ENCODE measurements at places on chromosomes 13 and 19. TPM values are rescaled to one million over a fixed set of nuclear protein-coding genes. Genes with fewer than 3 reads are reported as not detected.

The CEACAM6 gene
- polyA plus RNA-seq: 0.07 TPM

The TEX26 gene
- polyA plus RNA-seq: 2.8 TPM

The SKA3 gene
- 12.3 TPM for polyA plus RNA-seq

The ZNF765 gene
- polyA plus RNA-seq: 15.7 TPM

The THSD1 gene
- 8.3 TPM for polyA plus RNA-seq

The TINCR gene
- 0.62 TPM for polyA plus RNA-seq

GRCh38 chr13:96218475-96218874 is 128.6 kb downstream of the HS6ST3 start:
- DNase-seq: no peak

GRCh38 chr13:30074431-30074830 is 224.0 kb upstream of the UBL3 start:
- DNase-seq: no peak

DNA sequence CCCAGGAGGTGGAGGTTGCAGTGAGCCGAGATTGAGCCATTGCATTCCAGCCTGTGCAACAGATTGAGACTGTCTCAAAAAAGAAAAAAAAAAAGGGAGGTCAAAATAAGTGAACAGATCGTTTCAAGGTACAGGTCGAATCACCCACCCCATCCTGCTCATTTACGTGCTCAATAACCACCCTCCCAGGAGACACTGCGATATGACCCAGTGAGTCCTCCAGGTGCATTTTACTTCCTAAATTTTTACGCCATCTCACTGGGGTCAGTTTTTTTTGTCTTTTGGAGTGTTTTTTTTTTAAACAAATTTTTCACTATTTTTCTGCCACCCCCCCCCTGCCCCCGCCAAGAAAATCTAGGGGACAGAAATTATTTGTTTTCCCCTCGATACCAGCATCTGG is 68.1 kb downstream of the ZNF486 start:
- no peak for DNase-seq

DNA sequence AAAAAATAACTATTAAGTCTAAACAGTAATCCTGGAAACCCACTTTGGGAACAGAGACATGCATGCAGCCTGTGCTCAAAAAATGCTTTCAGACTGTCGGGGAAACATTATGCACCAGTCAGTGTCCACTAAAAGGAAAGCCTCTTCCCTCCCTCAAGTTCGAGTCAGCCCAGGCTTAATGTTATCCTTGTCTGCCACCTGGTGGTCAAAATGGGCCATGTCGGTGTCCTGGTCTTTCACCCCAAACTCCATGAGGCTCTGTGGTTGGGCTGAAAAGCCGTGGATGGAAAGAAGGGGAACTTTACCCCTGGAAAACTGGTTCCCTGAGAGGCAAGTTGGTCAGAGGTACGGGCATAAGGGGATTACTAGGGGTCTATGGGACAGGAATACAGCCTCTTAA is 88.4 kb upstream of the ZNF492 start:
- DNase-seq: no peak

DNA sequence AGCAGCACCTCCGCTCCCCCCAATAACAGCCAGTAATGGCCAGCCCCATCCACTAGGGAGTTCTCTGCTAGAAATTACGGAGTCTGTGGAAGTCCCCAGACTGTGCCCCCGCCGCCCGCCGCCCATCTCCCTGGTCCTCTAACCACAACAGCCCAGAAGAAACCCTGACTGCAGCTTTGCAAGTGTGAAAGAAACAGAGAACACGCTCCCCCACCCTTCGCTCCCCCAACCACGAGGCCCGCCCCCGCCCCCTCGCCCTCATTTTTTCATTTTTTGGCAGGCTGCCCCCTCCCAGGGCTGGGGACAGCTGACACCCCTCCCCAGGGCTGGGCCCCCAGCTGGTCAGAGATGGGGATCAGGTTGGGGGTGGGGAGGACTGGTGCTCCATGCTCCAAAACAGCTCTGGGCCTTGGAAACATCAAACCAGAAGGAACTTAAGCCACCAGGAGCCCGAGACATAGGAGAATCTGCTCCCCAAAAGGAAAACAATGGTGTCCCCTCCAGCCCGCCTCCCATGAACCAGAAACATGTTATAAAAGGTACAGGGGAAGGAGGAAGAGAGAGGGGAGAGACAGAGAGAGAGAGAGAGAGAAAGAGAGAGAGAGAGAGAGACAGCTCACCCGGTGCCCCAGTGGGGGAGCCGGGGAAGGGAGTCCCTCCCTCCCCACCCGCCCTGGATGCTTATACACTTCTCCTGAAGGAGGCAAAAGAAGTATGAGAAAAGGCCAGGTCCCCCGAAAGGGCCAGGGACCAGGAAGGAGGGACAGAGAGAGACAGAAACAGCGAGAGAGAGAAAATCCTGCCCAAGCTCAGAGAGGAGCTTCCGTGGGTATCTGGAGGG is 29.8 kb upstream of the ASF1B start:
- DNase-seq: no peak

DNA sequence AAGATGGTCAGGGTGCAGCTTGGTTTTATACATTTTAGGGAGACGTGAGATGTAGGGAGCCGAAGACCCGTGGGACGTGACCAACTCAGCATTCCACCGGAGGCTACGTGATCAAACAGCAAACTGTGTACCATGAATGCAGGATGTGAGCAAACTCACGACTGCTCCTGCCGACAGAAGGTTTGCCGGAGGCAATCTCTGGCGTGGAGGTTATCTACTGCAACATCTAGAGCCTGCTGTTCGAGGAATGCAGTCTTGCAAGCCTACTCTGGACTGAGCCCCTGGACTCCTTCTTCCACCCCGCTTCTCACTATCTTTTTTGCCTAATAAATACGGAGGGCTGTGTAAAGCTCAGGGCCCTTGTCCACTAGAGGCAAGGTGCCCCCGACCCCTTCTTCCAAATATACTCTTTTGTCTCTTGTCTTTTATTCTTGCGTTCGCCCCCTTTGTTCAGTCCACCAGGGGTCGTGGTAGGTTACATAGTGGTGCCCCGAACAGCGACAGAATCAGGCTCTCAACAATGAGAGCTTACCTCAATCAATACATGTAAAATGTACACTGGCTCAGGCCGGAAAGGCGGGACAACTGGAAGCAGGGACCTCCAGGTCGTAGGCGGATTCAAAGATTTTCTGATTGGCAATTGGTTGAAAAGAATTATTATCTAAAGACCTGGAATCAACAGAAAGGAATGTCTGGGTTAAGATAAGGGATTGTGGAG is 8.9 kb upstream of the OR1I1 start:
- no peak for DNase-seq

DNA sequence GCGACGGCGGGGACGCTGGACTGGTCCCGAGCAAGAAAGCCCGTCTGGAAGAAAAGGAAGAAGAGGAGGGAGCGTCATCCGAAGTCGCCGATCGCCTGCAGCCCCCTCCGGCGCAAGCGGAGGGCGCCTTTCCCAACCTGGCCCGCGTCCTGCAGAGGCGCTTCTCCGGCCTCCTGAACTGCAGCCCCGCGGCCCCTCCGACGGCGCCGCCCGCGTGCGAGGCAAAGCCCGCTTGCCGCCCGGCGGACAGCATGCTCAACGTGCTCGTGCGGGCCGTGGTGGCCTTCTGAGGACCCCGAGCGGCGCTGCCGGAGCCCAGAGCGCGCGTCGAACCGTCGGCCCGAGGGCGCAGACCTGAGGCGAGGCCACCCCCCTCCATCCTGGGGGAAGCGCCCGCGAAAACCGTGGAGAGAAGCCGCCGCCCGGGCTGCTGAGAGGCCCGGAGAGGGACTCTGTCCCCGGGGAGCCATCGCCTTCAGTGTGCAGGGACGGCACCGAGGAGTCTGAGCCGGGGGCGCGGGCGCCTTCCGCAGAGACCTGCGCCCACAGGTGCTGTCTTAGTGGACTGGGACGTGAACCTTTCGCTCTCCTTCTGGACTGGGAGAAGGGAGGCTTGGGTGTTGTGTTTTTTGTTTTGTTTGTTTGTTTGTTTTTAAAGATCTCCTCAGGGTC is 3.5 kb downstream of the IER2 start:
- DNase-seq: no peak

- DNase-seq: no peak
Observed at GRCh38 chr13:96984051-96984508, 10.2 kb downstream of the OXGR1 start.

DNA sequence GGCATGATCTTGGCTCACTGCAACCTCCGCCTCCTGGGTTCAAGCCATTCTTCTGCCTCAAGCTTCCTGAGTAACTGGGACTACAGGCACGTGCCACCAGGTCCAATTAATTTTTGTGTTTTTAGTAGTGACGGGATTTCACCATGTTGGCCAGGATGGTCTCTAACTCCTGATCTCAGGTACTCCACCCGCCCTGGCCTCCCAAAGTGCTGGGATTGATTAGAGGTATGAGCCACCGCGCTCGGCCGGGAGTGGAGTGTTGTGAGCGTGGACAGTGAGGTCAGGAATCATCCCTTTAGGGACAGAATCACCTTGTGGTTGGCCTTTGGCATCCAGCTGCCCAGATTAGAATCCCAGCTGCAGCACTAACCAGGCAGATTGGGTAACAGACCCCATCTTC is 10.3 kb downstream of the RRAS start:
- no peak for DNase-seq

DNA sequence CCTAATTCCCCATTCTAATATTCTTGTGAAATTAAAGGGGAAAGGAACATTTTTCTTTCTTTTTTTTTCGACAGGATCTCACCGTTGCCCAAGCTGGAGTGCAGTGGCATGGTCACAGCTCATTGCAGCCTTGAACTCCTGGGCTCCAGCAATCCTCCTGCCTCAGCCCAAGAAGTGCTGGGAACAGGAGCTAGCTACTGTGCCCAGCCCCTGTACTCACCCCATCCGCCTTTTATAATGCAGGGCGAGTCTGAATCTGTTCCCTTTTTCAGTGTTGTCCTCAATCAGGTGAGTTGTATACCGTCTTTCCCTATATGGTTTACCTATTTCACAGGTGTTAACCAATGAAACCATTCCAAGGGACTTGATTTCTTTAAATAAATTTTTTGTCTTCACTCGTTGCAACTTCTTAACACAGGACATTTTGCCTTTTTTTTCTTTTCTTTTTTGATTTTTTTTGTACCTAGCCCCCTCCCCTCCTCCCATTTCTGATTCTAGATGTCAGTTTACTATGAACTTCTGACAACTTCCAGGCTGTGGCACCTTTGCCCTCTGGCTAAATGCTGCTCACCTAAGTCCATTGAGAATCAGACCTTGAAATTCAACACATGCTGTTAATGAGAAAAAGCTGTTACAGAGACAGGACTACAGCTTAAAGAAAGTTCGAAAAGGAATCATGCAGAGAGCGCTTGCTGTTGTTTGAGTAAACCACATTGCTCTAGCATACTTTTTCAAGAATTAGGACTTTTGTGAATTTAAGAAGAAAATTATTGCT is 562.1 kb upstream of the KLF12 start:
- no peak for DNase-seq

DNA sequence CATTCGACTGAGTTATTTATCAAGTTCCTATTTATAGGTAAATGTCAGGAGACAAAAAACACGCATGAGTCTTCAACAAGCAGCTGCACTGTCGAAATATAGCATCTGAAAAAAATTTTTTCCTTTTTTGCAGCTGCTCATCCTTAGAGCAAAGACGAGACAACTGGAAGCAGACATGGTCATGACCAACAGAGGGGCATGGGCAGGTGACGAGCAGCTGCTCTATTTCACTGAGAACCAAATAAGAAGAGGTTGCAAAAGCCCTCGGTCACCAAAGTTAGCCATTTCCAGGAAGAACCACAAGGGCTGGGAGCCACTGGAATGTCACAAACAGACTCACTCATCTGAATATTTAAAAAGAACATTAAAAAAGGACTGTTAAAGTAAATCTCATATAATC is 22.2 kb downstream of the SOHLH2 start:
- DNase-seq: no peak

GRCh38 chr13:21948769-21949474 is 278.0 kb downstream of the FGF9 start:
- no peak for DNase-seq

- DNase-seq: no peak
Observed at GRCh38 chr19:711254-711653, 2.5 kb downstream of the PALM start.

- DNase-seq: peak; percentile 6
Observed at GRCh38 chr13:34031610-34032009, 213.7 kb downstream of the RFC3 start.

- no peak for DNase-seq
Observed at GRCh38 chr19:33447336-33448158, 74.0 kb downstream of the CEBPG start.

GRCh38 chr13:79423801-79424642 is 18.0 kb upstream of the RBM26 start:
- no peak for DNase-seq

GRCh38 chr13:23619068-23619855 is 49.0 kb downstream of the TNFRSF19 start:
- no peak for DNase-seq

DNA sequence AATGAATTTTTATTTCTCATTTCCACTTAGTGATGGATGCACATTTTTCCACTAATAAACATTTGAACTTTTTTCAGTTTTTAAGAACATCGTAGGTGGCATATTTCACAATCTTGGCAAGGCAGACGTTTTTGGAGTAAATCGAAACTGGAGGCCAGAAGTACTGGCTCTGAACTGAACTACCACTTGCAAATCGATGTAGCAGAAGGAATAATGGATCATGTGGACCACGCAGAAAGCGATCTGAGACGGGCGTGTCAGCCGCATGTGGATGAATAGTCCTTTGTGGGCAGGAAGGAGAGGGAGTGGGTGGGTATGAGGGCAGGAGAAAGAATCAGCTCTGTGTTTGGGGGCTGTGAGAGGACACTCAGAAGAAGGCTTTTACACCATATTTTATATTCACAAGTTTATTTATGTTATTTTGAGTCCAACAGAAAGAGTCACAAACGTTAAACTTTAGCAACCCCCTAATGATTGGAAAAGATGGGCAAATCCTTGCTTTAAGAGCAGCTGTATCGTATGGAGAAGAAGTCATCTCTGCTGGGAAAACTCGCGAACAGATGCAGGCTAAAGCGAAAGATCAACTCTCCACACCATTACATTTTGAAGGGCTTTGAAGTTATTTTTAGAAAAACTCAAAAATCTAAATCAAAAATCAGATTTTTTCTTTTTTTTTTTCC is 90.5 kb downstream of the COL4A2 start:
- DNase-seq: no peak
